ENCODE measurements at places on chromosomes 6 and 20.

GRCh38 chr6:87334683-87335082 is 5.6 kb upstream of the GJB7 start:
- no peak for DNase-seq

DNA sequence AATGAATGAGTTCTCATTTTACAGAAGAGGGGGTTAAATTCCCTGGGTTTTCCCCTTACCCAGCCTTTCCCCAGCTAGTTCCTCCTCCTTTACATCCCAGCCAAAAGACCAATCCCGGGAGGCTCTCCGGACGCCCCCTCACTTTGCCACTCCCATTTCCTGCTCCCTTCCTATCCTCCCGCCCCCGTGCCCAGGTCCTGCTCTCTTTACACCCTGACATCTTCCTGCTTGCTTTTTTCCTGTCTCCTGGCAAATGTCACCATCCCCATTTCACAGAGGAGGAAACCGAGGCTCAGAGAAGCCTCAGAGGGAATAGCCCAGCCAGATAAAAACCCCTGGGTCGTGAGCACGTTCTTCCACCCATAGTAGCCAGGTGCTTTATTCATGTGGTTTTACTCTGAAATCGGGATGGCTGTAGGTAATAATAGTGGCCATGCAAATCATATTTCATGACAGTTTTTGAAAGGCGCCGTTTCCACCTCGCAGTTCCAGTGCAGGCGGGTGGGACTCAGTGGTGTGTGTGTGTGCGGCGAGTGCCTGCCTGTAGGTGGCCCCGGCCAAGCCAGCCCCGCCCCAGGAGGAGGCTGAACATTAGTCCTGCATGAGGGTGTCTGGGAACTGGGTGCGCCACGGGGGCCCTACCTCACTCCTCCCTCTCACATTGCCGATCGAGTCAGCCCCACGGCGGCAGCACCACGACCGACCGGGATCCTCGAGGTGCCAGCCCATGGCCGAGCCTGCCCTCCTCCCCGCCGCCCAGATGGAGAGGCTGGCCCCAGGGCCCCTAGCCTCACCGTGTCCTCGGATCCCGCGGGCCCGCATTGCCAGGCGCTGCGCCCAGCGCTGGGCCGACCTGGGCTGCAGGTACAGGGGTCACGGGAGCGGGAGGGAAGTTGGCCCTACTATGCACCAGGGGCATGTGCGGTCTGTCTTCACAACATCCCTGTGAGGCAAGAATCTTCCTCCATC is at the start of gene ARHGAP40:
TSS of gene ARHGAP40 (plus strand) at position 594 of the 969 bp plus-strand sequence.
- no peak for DNase-seq

DNA sequence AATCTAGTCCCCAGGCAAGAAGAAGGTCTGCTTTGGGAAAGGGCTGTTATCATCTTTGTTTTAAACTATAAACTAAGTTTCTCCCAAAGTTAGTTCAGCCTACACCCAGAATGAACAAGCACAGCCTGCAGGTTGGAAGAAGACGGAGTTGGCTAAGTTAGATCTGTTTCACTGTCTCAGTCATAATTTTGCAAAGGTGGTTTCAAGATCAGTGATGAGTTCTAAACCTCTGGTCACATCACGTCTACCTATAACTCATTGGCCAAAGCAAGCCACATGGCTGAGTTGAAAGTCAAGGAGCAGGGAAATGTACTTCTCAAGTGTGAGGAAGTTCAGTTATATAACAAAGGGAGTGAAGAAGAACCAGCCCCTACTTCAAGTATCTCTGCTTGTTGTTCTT is 50.5 kb upstream of the ECI2 start:
- no peak for DNase-seq

GRCh38 chr20:15345287-15345686 is 1007.9 kb upstream of the FLRT3 start:
- DNase-seq: no peak

DNA sequence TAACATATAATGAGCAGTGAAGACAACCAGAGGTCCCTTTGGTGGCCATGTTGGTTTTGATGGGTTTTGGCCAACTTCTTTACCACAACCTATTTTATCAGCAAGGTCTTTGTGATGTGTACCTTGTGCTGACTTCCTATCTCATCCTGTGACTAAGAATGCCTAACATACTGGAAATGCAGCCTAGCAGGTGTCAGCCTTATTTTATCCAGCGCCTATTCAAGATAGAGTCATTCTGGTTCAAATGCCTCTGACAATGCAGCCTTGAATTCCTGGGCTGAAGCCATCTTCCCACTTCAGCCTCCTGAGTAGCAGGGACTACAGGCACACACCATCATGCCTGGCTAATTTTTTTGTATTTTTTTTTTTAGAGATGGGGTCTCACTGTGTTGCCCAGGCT is 7.8 kb upstream of the TRIM38 start:
- DNase-seq: no peak

- DNase-seq: no peak
Observed at GRCh38 chr6:39753725-39754045, 28.5 kb upstream of the KIF6 start.

DNA sequence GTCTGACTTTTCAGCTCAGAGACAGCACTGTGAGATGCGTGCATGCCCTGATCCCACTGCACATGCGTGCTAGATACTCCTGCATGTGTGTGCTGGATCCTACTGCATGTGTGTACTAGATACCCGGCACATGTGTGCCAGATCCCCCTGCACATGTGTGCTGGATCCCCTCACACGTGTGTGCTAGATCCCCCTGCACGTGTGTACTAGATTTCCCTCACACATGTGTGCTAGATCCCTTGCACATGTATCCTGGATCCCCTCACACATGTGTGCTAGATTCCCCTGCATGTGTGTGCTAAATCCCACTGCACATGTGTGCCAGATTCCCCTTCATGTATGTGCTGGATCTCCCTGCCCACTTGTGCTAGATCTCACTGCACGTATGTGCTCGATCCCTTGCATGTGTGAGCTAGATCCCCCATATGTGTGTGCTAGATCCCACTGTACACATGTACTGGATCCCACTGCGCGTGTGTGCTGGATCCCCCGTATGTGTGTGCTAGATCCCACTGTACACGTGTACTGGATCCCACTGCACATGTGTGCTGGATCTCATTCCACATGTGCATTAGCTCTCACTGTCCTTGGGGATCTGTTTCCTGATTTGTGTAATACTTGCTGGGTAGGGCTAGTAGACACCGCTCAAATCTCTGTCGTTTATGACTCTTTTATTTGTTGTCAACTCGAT is 214.6 kb downstream of the SMOC2 start:
- DNase-seq: no peak

- DNase-seq: peak; percentile 15
Observed at GRCh38 chr6:121319112-121319553, 15.1 kb downstream of the TBC1D32 start.

- DNase-seq: peak; percentile 58
Observed at GRCh38 chr6:33632558-33633039, 11.5 kb downstream of the ITPR3 start.

DNA sequence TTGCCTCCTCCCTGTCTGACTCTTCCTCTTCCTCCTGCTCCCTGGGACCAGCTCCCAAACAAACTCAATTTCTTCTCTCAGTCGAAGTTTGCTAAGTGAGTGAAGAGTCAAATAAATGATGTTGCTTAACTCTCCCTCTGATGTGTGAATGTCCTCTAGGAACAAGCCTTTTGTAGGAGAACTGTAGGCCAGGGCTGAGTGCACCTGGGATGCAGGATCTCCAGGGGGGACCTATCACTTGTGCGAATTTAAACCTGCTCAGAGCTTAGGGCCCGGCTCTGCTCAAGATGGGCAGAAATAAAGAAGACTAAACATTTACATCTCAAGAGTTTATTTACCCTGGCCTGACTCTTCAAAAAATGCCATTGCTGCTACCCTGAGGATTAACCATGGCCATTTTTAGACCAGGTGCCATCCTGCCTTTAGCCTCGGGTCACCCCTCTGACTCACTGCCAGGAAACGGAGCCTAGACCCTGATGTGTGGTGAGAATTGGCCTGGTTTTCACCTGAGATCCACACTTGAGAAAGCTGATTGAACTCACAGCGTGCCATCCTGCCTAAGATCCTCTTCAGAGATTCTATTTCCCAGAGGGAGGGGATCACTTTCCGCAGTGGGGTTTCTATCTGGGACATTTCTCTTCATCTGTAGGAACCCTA is 63.6 kb upstream of the CD93 start:
- no peak for DNase-seq

GRCh38 chr6:154261688-154262397 is 94.8 kb downstream of the IPCEF1 start:
- DNase-seq: no peak

- DNase-seq: no peak
Observed at GRCh38 chr6:163098827-163099479, 315.6 kb upstream of the QKI start.

GRCh38 chr6:85971238-85971637 is 328.6 kb upstream of the SYNCRIP start:
- DNase-seq: no peak
